ENCODE measurements at places on chromosomes 6 and 20.

- DNase-seq: no peak
- H3K36me3 ChIP-seq: peaks cover 28% of the 10 kb centered on the region
- H3K27me3 ChIP-seq: no peaks in the 10 kb centered on the region
- peaks cover 50% of the 10 kb centered on the region for H3K4me1 ChIP-seq
- no peak overlapping the region for H3K27ac ChIP-seq
Measured at GRCh38 chr6:42572523-42572922, 8.7 kb downstream of the UBR2 start.

- H3K27ac ChIP-seq: no peak overlapping the region
- H3K36me3 ChIP-seq: peaks cover 34% of the 10 kb centered on the region
- H3K27me3 ChIP-seq: no peaks in the 10 kb centered on the region
Measured at GRCh38 chr20:41587956-41588355, 30.2 kb downstream of the CHD6 start.

DNA sequence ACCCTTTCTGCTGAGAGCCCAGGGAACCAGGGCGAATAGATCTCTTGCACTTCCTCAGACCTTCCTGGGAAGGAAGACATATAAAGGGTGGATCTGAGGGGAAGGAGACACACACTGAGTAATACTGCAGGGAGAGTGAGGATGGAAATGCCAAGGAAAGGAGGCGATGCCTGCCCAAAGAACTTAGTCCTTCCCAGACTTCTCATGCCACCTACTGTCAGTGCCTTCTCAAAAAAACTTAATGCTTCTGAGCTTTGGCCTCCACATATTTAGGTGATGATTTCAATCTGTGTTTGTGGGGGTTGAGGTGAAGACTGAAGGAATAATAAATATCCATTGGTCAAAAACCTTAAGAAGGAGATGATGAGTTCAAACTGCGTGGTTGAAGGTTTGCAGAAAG lies 9.7 kb downstream of the BTN3A1 start:
- H3K4me3 ChIP-seq: no peak overlapping the region
- H3K4me1 ChIP-seq: peaks cover 16% of the 10 kb centered on the region
- peaks cover 47% of the 10 kb centered on the region for H3K36me3 ChIP-seq

GRCh38 chr6:123316733-123317323 lies 319.9 kb downstream of the TRDN start:
- no peak for DNase-seq
- H3K27ac ChIP-seq: no peak overlapping the region
- H3K36me3 ChIP-seq: no peaks in the 10 kb centered on the region
- H3K4me1 ChIP-seq: no peaks in the 10 kb centered on the region
- no peak overlapping the region for H3K4me3 ChIP-seq

- peaks cover 41% of the 10 kb centered on the region for H3K36me3 ChIP-seq
- DNase-seq: peak; percentile 53
- H3K27ac ChIP-seq: peak overlapping the region; percentile 94
- peak overlapping the region; percentile 35 for H3K4me3 ChIP-seq
- no peaks in the 10 kb centered on the region for H3K27me3 ChIP-seq
Measured at GRCh38 chr6:90249458-90249857, 47.2 kb downstream of the BACH2 start.

GRCh38 chr20:41664584-41664983 lies 46.4 kb upstream of the CHD6 start:
- no peak overlapping the region for H3K4me3 ChIP-seq
- no peak overlapping the region for H3K27ac ChIP-seq
- H3K27me3 ChIP-seq: peaks cover 25% of the 10 kb centered on the region
- no peak for DNase-seq
- H3K36me3 ChIP-seq: no peaks in the 10 kb centered on the region
- H3K4me1 ChIP-seq: no peaks in the 10 kb centered on the region

DNA sequence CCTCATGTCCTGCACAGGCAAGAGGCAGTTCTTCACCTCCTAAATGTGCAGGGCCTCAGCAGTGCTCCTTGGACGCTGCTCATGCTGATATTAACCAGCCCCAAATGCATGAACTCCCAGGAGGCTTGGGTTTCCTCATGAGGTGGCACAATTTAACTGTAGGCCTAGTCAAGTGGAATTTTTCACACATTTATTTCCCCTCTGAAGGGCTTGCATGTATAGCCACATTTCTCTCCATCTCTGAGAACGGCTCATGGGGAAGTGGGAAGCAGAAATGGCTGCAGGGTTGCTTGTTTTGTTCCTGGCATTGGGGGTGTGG lies 72.8 kb upstream of the PAX1 start:
- no peaks in the 10 kb centered on the region for H3K4me1 ChIP-seq
- H3K27ac ChIP-seq: no peak overlapping the region
- H3K27me3 ChIP-seq: peaks cover 13% of the 10 kb centered on the region

DNA sequence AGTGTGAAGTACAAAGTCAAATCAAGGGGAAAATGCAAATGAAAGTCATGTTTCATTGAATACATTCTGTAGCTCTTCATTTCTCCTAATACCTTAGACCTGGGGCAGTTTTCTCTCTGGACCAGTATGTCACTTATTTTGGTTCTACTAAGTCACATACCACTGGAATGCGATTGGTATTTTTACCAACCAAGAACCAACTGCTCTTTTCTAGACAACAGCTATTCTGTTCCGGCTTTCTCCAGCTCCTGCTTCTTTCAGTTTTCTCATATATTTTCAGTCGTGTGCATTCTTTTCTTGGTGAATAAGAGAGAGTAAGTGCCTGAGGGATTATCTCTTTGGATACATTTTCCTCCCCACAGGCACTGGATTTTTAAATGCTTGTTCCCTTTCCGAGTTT lies 39.2 kb upstream of the SPACA1 start:
- H3K27me3 ChIP-seq: peaks cover 1% of the 10 kb centered on the region
- H3K4me1 ChIP-seq: peaks cover 16% of the 10 kb centered on the region
- H3K27ac ChIP-seq: no peak overlapping the region
- no peak for DNase-seq
- no peak overlapping the region for H3K4me3 ChIP-seq

DNA sequence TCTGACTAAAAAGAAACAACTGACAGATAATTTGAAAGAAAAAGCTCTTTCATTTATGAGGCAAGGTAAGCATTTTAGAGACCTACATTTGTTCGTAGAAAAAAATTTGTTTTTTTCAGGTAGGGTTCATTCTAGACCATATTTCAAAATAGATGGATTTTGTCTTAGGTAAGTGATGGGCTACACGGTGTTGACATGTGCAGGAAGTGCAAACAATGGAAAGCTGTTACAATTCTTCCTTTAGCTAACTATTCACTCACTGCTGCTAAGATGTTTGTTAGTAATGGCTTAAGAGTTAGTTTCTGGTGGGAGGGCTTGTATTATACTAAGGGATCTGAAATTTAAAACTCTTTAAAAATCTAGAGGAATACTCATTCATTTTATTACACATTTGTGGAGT lies 96.7 kb downstream of the CD109 start:
- H3K27me3 ChIP-seq: no peaks in the 10 kb centered on the region
- H3K4me3 ChIP-seq: no peak overlapping the region
- H3K36me3 ChIP-seq: no peaks in the 10 kb centered on the region
- no peaks in the 10 kb centered on the region for H3K4me1 ChIP-seq

- peak overlapping the region; percentile 95 for H3K27ac ChIP-seq
- no peak overlapping the region for H3K4me3 ChIP-seq
- peaks cover 73% of the 10 kb centered on the region for H3K4me1 ChIP-seq
- H3K36me3 ChIP-seq: peaks cover 19% of the 10 kb centered on the region
Measured at GRCh38 chr6:42446996-42447395, 4.7 kb downstream of the TRERF1 start.

DNA sequence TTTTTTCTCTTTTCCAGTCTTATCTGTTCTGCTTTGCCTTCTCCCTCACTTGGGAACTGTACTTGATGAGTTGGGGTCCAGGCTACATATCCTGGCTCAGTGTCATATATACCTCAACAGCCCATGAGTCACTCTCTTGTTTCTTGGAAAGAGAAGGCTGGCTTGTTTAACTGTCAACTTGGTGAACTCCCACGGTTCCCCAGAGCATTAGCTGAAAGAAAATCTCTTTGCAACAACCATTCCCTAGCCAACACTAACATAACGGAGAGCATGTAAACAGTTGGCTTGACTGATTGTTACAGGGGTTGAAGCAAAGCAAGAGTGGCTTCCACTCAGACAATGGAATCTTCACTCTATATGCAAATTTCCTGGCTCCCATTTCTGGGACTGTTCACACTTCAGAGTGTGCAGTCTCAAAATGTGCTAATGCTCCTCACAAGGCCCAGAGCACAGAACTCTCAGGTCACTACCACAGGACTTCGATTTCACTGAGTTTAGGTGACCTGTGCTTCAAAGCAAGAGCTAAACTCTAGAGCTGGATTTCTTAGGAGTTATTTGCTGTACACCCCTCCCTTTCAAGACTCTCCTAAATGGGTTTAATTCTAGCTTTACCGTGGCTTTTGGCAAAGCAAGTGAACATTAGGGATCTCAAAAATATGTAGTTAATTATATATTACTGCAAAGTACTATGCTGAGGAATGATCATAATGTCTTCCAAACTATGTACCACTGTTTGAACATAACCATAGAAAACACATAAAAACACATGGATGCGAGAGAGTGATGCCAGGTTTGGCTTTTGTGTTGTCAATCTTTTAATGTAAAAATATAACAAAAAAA lies 609.8 kb downstream of the RFPL4B start:
- no peak overlapping the region for H3K27ac ChIP-seq
- no peaks in the 10 kb centered on the region for H3K36me3 ChIP-seq
- H3K4me1 ChIP-seq: no peaks in the 10 kb centered on the region
- no peak overlapping the region for H3K4me3 ChIP-seq

DNA sequence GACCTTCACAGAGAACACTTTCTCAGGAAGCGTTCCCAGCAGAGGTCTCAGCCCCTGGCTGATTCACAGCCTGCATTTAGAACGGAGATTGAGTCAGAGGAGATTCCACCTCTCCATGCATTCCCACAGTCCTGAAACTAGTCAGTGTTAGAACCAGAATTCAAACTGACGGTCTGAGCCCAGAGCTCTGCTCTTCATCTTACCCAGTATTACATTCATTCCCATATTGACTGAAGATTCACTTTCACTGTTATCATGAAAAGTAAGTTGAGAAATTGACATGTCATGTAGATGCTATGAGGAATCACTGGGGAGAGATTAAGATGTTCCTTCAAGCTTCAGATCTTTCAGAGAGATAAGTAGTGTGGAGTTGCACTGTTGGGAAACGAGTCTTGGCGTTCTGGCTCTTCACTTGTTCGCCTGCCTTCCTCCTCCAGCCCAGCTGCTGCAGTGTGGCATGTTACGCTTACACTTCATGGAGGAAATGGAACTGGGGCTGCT lies 28.3 kb downstream of the MAS1 start:
- DNase-seq: no peak
- H3K4me1 ChIP-seq: no peaks in the 10 kb centered on the region
- H3K36me3 ChIP-seq: peaks cover under 1% of the 10 kb centered on the region

DNA sequence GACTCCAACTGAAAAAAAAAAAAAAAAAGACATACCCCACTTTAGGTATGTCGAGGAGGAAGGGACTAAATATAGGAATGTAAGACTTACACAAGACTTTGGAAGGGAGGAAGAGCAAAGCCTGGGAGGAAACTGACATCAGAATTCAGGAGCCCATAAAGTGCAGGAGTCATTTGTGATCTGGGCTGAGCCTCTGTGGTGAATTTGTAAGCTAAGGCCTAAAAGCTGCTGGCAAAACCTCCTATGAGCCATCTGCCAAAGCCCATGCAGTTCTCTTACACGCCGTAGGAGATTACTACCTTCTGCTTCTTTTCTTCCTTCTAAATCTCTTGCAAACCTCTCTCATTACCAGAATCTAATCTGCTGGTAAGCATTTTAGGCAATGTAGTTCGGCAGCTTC lies 52.0 kb upstream of the THEMIS start:
- no peaks in the 10 kb centered on the region for H3K27me3 ChIP-seq
- peaks cover 46% of the 10 kb centered on the region for H3K4me1 ChIP-seq
- H3K4me3 ChIP-seq: no peak overlapping the region
- no peaks in the 10 kb centered on the region for H3K36me3 ChIP-seq

DNA sequence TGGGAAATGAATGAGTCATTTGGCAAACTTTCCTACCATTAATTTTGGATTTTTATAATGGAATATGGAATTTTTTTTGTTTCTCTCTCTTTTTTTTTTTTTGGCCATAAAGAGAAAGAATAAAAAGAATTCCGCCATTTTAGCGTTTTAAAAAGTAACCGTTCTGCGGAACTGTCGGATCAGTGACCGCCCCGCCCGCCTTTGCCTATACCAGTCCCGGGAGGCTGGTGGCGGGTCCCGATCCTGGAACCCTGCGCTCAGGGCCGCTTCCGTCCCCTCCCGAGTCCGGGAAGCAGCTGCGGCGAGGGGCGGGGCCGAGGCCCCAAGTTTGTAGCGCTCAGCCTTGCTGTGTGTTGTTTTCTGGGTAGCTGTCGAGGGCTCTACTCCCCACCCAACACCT lies 609 bp downstream of the L3MBTL1 start:
- H3K27ac ChIP-seq: no peak overlapping the region
- H3K4me3 ChIP-seq: peak overlapping the region; percentile 63
- peak; percentile 15 for DNase-seq
- H3K4me1 ChIP-seq: peaks cover 4% of the 10 kb centered on the region
- H3K36me3 ChIP-seq: no peaks in the 10 kb centered on the region

GRCh38 chr20:15925376-15925775 lies 647.9 kb downstream of the KIF16B start:
- H3K36me3 ChIP-seq: no peaks in the 10 kb centered on the region
- no peaks in the 10 kb centered on the region for H3K27me3 ChIP-seq
- no peak overlapping the region for H3K27ac ChIP-seq

- DNase-seq: no peak
- no peaks in the 10 kb centered on the region for H3K27me3 ChIP-seq
- no peaks in the 10 kb centered on the region for H3K4me1 ChIP-seq
- H3K36me3 ChIP-seq: no peaks in the 10 kb centered on the region
Measured at GRCh38 chr6:153568628-153569027, 437.5 kb upstream of the RGS17 start.

- H3K27ac ChIP-seq: no peak overlapping the region
- H3K27me3 ChIP-seq: peaks cover 4% of the 10 kb centered on the region
- DNase-seq: no peak
- H3K36me3 ChIP-seq: no peaks in the 10 kb centered on the region
Measured at GRCh38 chr6:52012582-52012981, 74.8 kb downstream of the PKHD1 start.

DNA sequence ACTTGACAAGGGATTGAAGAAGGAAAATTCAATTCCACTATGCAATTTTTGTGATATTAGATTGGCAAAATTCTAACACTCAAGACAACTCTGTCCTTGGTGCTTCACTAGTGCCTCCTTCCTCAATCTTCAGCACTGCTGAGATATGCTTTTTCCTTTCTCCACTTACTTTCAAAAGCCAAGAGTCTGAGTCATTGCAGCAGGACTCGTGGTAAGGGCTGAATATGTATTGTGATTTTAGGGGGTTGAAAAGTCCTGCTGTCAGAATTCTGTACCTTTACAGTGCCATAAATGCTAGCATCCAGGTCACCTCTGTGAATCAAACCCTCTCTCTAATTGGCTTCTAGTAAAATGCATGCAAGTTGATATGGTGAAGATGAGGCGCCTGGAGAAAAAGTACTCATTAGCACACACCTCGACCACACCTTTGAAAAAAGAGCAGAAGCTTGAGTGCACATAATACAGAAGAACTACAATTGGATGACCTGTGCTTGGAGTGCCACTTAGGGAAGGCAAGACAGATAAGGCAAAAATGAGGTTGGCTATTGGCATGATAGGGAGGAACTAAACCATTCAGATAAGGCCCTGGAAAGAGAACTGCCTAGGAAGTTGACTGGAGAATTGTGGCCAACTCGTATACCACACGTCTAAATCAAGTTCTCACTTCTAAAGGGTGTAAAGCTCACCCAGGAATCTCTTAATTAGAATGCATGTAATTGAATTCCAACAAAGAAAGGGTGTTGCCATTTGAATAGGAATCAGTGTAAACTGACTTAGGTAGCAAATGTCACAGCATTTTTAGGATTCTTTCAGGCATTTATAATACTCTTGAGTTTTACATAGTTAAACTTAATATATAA lies 43.6 kb upstream of the FAM83B start:
- no peak for DNase-seq
- H3K36me3 ChIP-seq: no peaks in the 10 kb centered on the region
- no peaks in the 10 kb centered on the region for H3K27me3 ChIP-seq
- H3K27ac ChIP-seq: no peak overlapping the region
- no peaks in the 10 kb centered on the region for H3K4me1 ChIP-seq

Measured in activated CD4-positive, alpha-beta memory T cell treated with anti-CD3 and anti-CD28 coated beads for 36 hours (primary cell).